ENCODE measurements at places on chromosomes 2 and 18.

GRCh38 chr2:118525346-118525745, 322.1 kb downstream of the EN1 start:
- no peak for DNase-seq

DNA sequence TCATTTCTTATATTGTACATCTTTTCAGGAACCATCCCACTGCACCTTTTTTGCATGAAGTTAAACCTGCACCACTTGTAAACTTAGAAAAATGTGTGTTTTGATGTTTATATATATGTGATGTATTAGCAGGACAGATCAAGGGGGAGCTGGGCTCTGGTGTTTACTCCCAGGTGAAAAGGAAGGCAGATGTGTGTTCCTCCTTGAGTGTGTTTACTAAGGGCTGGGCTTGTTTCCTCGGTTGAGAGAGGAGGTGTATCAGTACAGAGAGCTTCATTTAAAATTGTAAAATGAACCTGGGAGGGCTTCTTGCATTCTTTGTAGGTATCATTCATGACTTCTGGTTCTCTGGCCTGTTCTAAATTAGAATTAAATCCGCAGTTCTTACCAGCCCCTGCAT, 14.8 kb downstream of the LPIN1 start:
- DNase-seq = no peak

DNA sequence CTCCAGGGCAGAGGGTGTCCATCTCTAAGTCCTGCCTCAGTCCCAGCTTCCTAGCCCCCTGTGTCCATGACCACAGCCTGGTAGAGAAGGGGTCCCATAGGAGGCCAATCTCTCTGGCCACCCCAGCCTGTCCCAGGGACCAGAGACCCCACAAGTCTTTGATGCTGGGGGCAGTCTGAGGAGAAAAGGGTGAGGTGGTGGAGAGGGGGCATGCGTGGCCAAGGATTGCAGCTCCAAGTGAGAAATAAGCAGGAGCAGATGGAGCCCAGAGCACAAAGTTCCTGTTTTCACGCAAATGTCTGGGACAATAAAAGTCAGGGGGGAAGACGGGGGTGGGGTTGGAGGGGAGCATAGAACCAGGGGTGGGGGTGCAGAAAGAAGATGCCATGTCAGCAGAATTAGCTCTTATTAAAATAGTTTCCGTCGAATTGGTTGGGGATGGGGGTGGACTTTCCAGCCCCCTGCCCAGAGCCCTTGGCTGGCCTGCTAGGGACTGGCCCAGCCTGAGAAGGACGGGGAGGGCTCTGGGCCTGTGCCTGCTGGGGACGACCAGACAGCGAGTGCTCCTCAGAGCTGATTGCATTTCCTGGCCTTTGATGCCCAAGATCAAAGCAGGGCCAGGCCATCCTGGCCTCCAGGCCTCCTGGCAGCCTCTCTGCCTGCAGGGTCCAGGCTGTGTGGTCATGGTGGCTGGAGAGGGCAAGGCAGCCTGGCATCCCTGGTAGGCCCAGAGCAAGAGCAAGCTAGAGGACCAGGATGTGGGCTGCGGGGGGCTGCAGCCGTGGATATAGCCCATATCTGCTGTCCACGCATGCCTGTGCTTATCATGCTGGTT, 337.1 kb downstream of the DYSF start:
- no peak for DNase-seq

DNA sequence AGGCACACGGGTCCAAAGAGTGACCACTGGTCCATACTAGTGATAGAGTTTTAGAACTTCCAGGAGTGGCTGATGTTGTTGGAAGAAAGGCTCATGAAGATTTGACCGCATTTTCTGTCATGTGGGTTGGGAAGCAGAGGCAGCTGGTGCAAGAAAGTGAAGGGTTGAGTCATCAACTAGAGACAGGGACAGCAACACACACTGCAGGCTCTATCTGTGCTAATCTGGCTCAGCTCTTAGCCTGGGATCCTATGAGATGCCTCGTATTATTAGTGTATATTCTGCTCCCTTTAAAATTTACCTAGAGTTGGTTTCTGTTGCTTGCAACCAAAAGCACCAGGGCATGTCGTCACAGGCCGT, 2.5 kb upstream of the SH3RF3 start:
- no peak for DNase-seq

GRCh38 chr2:224309176-224309575, 92.7 kb downstream of the FAM124B start:
- no peak for DNase-seq

GRCh38 chr18:43506935-43507334, 229.6 kb upstream of the SYT4 start:
- no peak for DNase-seq

DNA sequence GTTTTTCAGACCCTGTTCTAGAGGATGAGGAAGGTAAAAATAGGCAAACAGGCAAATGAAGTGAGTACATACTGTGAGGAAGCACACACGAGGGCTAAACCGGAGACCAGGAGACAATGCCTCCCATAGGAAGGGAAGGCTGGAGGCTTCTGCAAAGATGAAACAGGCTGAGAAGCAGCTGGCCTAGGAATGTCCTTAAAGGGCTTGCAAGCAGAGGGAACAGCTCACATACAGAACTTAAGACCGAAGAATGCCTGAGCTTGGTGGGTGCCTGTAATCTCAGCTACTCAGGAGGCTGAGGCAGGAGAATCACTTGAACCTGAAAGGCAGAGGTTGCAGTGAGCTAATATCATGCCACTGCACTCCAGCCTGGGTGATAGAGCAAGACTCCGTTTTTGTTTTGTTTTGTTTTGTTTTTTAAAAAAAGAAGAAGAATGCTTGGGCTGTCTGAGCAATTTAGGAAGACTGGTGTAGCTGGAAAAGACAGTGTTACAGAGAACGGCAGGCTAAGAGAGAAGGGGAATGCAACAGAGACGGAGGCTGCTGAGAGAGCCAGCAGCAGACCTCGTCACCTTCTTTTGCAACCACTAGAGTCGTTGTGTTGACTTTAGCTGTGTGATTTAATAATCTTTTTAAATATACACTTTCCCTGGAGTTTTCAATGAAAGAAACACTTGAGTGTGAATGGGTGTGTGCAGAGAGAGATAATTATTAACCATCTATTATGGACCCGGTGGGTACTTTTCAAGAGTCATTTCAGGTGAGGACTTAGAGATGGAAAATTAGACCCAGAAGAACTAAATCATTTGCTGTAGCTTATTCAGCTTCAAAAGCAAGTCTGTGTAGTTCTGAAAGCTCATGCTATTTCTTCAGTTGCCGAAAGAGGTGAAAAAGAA, 232.8 kb downstream of the GALR1 start:
- DNase-seq = no peak

DNA sequence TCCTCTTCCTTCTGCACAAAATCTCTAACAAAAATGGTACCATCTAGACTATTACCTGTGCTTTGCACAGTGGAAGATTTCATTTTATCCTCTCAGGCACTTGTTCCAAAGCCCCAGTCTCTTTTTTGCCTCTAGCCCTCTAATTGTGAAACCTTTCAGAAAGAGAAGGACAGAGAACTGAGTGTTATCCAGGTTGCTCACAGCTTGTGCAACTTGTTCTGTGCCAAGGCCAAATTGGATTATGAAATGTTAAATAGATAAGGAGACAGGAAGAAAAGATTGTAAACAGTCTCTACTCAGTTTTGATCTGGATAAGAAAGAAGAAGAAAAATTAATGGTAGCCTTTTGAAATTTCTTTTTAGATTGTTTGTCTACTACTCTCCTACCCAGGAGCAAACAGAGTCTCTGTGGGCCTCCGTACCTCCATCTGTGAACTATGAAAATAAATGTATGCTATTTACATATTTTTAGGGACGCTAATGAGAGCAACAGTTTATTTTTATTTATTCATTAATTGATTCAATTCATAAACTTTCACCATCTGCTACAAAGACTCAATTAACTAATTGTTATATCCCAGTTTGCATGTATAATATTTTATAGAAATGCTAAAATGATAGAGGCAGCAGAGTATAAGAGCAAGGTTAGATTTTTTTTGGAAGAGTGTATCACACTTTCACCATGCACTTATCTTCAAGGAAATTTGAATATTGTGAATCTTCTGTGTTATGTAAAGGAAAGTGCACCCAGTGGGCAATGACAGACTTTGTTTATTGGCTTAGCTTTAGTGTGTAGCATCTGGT, 339.0 kb upstream of the ETAA1 start:
- no peak for DNase-seq

DNA sequence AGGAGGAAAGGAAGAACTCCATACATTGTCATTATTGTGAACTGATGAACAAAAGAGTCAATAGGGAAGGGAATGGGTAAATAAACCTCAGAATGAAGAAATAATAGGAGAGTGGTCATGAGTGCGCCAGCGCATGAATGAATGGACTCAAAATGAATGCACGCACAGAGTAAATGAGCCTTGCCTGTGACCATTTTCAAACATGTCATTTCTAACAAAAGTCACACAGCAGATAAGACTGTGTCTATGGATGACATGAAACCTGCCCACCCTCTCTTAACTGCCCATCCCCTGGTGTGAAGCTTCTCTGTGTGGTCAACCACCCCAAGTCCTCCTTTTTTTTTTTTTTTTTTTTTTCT, 121.1 kb upstream of the TEX51 start:
- DNase-seq = no peak

- no peak for DNase-seq
These were observed 143.3 kb downstream of the FTCDNL1 start for GRCh38 chr2:199707593-199708185.

GRCh38 chr2:75031171-75031570, 72.7 kb downstream of the POLE4 start:
- DNase-seq = no peak

DNA sequence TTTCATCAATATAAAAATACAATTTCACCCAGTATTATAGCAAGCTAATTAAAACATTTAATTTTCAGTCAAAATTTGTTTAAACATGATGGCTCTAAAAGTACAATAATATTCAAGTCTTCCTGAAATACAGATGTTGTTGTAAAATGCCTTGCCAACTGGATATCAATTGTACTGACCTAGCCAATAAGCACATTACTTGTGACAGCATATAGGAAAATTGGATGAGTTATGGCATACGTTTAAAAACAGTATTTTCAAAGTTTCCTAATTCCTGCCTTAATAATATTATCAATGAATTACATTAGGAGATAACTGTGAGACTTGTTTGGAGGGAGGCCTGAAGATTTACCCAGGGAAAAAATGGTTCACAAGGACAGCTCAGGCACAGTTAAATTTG, 336.9 kb upstream of the CDH20 start:
- no peak for DNase-seq

- DNase-seq = no peak
These were observed 13.2 kb downstream of the EVA1A start for GRCh38 chr2:75547345-75548035.

DNA sequence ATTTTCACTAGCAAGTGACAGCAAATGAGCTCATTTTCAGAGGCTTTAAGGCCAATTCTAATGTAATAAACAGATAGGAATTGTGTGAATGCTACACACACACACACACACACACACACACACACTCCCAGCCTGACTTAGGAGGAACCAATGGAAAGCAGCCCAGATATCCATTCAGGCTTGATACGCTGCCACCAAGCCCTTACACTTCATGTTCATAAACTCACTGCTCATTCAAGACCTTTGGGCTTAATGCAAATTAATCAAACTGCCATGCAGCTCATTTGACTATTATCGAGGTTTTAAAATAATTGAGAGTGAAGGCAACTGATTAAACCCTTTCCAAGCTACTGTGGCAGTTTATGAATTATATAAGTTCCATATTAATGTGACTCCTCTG, 298.9 kb upstream of the NCKAP5 start:
- DNase-seq = no peak
